Stimulated activated CD8-positive, alpha-beta memory T cell treated with anti-CD3 and anti-CD28 coated beads, Interleukin-15, amount 100 ng/mL, for 24 hours (primary cell): ENCODE measurements at places on chromosomes 2 and 18.

DNA sequence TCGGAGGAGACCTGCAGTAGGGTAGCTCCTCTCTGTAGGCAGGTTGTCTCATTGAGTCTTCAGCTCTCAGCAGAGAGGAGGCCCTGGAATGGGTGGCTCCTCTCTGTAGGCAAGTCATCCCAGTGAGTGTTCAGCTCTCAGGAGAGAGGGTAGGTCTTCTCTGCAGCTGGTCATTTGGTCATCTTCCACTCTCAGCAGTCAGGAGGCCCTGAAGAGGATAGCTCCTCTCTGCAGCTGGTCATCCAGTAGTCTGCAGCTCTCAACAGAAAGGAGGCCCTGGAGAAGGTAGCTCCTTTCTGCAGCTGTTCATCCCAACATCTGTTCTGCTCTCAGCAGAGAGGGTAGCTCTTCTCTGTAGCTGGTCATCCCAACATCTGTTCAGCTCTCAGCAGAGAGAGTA lies 26.0 kb upstream of the RUFY4 start:
- no peak for DNase-seq

- DNase-seq: no peak
Observed at GRCh38 chr2:170056900-170057299, 121.0 kb upstream of the MYO3B start.

- no peak for DNase-seq
Observed at GRCh38 chr2:47069628-47070154, 85.4 kb downstream of the STPG4 start.

- no peak for DNase-seq
Observed at GRCh38 chr2:127293386-127293747, 577 bp downstream of the ERCC3 start.

- no peak for DNase-seq
Observed at GRCh38 chr2:183284606-183285005, 160.4 kb downstream of the NUP35 start.

DNA sequence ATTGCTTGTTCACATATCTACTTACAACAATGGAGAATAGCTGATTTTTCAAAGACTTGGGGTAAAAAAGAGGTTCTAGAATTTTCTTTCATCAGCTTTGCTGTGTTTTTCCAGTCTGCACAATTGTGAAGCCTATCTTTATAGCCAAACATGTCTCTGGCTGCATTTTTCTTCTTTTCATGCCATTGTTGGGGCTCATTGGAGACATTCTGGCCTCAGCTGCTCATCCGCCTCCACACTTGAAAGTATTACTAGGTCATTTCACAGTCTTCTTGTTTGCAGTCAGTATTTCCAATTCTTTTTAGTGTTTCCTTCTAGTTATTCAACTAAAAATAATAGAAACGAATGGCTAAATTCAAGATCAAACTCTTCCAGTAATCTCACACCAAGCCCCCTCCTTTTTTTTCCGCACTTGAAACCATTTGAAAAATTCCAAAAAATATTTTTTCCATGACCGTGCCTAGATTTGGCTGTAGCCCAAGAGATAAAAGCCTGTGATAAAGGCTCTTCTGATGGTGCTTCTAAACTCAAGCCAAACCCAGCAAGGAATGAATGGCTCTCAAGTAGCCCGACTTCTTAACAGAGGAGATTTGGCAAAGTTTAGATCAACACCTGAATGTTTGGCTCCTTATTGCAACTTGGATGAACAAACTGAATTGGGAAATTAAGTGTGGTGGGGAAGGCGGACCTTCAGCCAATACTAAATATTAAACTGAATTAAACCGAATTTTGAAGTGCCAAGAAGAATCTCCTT lies 103.4 kb downstream of the NRP2 start:
- no peak for DNase-seq
